ENCODE measurements at places on chromosomes 12 and 14.
A peak's percentile ranks its signal among the peaks of the same experiment; 100 is the strongest.

DNA sequence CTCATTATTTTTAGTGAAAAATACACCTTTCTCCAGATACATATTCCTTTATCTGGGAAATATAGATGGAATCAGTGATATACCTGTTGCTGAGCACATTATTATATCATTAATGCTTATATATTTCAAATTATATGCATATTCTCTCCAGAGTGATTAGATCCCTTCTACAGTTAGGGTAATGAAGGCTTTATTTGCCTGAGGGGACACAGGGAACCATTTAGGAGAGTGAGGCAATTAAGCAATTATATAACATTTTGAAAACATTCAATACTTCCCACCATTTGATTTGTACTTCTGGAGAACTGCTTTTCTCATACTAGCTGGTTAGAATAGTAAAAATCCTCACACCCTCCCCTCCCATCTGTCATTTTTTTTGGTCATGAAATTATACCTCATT is 212.8 kb upstream of the NOVA1 start:
- DNase-seq, result no peak

DNA sequence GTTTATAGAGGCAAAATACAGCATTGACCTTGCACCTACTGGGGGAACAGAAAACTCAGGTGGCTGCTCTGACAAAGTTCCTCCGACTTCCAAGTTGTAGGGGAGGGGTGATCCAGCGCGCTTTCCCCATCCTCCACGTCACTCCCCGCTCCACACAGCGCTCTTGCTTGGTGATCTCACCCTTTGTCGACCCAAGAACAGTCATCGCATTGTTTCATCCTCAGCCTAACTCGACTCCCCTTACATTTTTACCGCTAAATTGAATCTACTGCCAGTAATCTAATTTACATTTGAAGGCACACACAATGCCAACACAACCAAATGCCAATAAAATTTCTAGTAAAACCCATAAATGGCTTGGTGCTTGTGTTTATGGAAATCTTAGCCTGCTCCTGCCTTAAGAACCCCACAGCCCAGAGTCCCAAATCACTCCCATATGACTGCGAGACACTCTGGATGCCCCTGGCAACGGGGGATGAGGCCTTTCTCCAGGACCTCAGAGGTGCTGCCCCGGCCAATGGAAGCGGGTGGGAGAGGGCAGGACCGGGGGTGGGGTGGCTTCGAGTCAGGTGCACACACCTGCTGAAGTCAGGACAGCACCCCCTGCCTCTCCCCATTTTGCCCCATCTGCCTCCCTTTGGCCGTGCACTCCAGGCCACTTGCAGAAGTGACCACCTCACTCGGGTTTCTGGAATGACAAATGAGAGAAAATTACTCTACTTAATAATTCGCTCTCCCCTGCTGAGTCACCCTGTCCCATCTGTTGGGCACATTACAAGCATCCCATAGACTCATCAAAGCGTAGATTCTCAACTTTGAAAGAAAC is 98.2 kb upstream of the GSC start:
- DNase-seq, result peak; percentile 37

- DNase-seq, result no peak
Observed at GRCh38 chr12:67540920-67541624, 107.5 kb upstream of the DYRK2 start.

GRCh38 chr12:53939141-53940108 is 794 bp downstream of the HOXC13 start:
- no peak for DNase-seq

DNA sequence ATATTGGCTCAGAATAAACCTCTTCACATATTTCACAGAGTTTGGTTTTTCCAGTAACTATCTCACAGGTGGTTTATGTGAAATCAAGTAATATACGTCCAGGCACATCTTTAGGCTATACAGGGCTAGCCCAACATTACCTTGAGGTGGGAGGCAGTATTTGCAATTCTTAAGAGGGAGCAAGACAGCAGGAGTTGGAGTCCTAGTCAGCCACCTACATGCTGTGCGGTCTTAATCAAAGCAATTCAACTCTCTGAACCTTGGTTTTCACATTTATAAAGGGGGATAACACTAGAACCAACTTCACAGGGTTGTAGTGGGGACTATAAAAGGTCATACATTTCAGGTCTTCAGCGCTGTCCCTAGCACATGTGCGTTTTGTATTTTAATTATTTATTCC is 73.5 kb upstream of the FICD start:
- no peak for DNase-seq

- DNase-seq, result no peak
Observed at GRCh38 chr14:31265701-31266398, 58.3 kb upstream of the HECTD1 start.

GRCh38 chr14:105466531-105467248 is 7.9 kb upstream of the CRIP2 start:
- no peak for DNase-seq

GRCh38 chr14:93375673-93376156 is 28.7 kb downstream of the COX8C start:
- no peak for DNase-seq

DNA sequence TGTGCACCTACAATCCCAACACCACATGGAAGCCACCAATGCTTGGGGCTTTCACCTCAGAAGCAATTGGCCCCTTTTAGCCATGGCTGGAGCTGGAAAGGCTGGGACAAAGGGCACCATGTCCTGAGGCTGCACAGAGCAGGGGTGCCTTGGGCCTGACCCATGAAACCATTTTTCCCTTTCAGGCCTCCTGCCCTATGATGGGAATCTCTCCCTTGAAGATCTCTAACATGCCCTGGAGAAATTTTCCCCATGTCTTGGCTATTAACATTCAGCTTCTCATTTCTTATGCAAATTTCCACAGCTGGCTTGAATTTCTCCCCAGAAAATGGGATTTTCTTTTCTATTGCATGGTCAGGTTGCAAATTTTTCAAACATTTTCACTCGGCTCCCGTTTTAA is 823.6 kb downstream of the GALC start:
- no peak for DNase-seq

DNA sequence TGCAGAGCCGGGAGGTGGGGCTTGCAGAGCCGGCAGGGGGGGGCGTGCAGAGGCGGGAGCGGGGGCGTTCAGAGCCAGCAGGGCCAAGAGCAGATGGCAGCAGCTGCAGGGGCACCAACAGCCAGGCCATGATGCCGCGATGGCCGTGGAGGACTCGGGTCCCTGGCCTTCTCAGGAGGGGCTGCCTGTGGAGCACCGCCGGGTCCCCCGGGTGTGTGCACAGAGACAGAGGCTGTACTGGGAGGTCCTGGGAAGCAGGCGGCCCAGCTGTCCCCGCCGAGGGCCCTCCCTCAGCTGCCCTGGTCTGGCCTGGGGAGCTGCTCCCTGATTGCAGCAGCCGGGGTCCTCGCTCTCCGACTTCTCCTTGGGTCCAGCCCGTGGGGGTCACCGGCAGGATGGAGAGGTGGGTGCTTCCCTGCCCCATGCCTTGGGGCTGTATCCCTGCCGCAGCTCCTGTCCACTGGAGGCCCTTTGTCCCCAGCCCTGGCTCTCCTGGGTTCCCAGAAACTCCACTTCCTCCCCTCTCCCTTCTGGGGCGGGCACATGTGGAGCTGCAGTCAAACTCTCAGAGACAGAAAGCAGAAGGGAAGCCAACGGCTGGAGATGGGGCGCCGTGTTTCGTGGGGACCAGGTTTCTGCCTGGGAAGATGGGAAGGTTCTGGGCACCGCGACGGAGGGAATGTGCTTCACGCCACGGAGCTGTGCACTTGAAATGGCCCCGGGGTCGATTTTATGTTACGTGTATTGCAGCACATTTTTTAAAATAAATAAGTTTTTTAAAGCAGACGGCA is 75.8 kb upstream of the GALNT9 start:
- DNase-seq, result no peak

DNA sequence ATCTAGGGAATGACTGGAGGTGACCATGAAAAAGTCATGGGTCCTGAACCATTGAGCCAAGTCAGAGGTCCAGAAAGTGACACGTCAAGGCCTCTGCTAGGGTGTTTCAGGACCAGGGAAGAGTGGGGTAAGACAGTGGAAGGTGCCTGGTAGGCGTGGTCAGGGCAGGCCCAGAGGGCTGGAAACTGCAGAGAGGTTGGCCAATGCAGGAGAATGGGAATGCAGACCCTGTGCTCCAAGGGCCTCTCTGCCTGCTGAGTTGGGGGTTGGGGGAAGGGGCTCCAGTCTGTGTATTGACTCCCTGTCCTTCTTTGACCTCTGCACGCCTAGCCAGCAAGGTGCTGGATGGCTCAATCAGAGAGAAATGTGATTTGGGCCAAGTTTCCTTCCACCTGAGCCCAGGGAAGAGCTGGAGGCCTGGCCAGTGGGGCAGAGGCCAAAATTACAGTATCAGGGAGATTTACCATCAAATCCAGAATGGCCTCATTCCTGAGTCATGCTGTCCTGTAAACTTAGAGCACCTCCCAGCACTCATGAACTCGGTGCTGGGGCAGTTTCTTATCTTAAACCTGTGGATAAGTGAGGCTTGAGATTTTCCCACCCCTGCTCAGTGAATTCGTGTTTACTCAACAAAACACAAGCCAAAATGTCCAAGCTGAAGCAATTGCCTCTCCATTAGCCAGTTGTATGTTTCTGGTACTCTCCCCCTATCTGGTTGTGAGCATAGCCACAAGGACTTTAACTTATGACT is 24.4 kb downstream of the IRF2BPL start:
- DNase-seq, result peak; percentile 78

- DNase-seq, result no peak
Observed at GRCh38 chr14:33561488-33562175, 389.2 kb downstream of the EGLN3 start.

DNA sequence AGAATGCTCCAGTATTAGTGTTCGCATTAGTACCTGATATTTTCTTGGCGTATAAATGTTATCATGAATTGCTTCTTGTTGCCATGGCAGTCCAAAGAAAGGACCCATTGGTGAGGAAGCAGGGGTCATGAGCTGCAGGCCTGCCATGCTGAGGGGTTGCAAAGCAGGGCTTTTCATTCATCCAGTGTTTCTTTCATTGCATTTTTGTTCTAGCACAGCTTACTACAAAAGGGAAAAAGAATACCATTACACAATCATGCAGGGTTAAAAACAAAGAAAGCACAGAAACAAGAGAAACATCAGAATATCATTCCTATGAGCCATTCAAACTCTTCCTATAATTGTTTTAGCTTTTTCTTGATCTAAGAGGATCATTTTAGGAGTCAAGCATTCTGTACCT is 24.0 kb downstream of the DICER1 start:
- DNase-seq, result no peak

GRCh38 chr12:28975564-28976340 is 173.3 kb upstream of the FAR2 start:
- DNase-seq, result no peak

GRCh38 chr14:71523630-71524319 is 408.5 kb upstream of the RGS6 start:
- no peak for DNase-seq

DNA sequence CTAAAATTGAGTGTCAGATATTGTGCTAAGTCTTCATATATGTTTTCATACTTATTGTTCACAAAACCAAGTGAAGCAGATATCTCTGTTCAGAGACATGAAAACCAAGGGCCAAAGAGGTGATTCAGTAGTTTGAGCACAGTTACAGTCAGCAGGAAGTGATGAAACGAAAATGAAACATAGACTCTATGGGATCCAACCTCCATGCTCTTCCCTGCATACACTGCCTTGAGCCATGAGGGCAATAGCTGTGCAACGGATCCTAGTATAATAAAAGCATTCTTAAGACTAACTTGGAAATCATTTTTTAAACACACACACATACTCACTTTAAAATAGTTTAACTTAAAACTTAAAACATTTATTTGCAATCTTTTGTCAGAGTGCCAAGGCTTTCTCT is 27.9 kb downstream of the ESR2 start:
- DNase-seq, result no peak

- DNase-seq, result no peak
Observed at GRCh38 chr12:53953831-53954693, 641 bp upstream of the HOXC12 start.

DNA sequence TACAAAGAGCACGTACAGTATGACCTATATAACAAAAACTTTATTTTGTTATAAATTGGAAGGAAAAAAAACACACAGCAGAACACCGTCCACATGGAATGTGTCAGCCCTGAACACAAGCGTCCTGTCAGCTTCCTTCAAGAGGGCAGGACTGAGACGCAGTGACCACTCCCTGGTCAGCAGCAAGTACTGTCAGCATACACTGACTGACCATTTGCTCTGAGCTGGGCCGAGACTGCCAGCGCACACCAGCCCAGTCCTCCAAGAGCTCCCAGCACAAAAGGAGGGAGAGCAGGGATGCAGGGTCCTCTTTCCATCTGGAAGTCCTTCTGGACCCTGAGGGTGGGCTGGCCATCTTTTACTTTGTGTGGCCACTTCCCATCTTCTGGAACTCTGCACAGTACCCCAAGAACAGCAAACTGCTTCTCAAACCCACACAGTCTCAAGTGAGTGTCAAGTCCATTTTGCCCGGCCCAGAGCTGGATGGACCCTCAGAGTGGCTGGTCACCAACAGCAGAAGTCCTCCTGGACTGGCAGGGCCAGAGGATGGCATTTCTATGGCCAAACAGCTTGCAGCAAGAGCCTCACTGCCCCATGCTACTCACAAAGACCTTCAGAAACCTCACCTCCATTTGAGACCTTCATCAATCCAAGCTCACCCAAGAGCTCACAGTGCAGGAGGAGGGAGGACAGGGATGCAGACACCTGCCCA is 11.7 kb downstream of the CCDC88C start:
- DNase-seq, result no peak

GRCh38 chr14:104359969-104360442 is 219.6 kb upstream of the C14orf180 start:
- no peak for DNase-seq

- no peak for DNase-seq
Observed at GRCh38 chr14:104678346-104678745, 11.1 kb upstream of the INF2 start.

DNA sequence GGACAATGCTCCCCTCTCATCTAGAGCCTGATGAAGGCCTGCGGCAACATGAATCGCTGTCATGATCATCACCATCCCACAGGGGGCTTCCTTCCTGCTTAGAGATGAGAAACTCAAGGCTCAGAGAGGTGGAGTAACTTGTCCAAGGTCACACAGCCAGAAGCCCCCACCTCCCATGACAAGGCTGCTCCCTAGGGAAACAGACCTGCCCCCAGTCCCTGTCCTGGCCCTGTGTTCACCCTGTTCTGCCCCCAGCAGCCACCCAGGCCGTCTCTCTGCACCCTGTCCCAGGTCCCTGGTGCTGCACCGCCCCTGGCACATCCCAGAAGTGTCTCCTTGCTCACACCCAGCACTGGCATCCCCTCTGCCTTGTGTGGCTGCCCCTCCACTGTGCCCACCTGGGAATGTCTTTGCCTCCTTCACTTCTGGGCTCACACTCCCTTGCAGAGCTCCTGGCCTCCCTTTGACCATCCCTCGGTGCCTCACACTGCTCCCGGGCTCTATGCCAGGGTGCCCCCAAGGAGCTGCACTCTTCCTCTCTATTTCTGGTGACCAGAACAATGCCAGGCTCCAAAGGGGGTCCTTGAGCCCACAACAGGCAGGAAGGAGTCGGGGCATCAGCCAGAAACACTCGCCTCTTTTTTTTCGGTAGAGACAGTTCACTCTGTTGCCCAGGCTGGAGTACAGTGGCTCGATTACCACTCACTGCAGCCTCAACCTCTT is 70.5 kb downstream of the BCL11B start:
- no peak for DNase-seq

GRCh38 chr12:110498984-110499706 is 2.8 kb downstream of the VPS29 start:
- DNase-seq, result no peak

Data from LNCaP clone FGC (cell line).